ENCODE measurements at places on chromosomes 6 and 20.

DNA sequence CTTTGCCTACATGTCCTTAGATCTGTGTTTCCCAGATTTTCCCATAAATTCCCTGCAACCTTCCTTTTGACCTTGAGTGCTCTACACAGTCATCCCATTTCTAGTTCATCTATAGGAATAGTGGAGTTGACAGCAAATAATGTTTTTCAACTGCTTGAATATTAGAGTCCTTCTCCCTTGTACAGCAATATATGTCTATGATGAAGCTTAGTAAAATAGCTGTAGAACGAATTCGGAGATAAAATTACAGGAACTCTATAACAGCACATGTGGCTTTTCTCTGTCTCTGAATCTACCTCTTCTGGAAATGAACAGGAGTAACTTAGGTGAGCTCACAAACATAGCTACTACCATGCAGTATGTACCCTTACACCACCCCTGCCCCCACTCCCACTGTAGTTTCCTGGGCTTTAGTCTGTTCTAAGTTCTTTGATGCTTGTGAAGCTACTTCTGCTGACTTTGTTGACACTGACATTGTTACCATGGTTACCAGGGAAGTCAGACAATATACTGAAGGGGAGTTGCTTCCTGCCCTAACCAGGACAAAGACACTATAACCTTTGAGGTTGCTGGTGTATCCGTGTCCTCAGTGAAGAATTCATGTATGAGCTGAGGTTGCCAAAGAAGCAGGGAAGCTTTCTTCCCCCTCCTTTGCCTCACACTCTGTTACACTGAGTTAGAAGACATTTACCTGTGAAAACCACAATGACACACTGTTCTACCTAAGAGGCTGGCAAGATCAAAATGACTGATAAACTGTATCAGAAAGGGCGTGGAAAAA is 35.8 kb upstream of the SHLD1 start:
- peak; percentile 78 for DNase-seq

DNA sequence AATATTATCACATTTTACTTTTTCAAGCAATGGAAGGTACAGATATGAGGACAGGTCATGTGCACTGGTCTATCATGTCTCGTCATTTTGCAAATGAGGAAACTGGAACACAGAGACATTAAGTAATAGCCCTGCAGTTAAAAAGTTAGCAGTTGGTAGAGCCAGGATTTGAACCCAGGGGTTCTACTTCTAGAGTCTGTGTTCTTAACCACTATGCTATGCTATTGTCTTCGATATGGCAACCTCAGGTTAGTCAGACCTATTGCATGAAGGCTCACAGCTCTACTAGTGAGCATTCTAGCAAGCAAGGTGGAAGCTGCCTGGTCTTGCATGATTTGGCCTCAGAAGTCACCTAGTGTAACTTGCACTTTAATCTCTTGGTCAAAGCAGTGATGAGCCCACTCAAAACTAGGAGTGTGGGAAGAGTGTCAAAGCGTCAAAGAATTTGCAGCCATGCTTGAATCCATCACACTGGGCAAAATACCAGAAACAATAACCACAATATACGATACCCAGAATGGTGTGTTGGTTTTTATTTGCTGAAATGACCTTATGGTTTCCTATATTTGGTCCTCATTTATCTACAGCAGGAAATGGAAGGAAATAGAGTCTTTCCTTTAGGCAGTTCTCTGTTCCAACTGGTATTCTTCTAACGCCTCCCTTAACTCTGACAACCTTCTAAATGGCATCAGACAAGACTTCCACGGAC is 20.4 kb upstream of the BMP2 start:
- DNase-seq: no peak

- no peak for DNase-seq
Measured at GRCh38 chr6:37396571-37397180, 36.3 kb upstream of the CMTR1 start.

- DNase-seq: peak; percentile 19
Measured at GRCh38 chr6:140636908-140637402, 1262.5 kb upstream of the CITED2 start.

- no peak for DNase-seq
Measured at GRCh38 chr20:3901028-3901705, 12.0 kb downstream of the PANK2 start.

DNA sequence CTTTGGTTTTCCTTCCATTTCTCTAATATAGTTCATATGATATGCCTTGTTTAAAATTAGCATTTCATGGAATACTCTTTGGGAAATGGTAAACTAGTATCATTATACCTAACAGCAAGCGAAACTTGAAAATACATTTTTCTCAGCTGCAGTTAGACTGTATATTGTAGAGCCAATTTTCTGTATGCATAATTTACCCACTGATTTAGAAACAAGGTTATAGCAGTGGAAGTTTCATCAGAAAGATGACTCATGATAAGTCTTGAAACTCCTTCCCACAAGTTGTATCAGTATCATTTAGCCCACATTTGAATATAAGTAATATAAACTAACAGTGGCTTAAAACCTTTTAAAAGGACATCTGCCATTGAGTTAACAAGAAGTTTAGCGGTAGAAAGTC is 164.8 kb upstream of the BMP5 start:
- DNase-seq: no peak

DNA sequence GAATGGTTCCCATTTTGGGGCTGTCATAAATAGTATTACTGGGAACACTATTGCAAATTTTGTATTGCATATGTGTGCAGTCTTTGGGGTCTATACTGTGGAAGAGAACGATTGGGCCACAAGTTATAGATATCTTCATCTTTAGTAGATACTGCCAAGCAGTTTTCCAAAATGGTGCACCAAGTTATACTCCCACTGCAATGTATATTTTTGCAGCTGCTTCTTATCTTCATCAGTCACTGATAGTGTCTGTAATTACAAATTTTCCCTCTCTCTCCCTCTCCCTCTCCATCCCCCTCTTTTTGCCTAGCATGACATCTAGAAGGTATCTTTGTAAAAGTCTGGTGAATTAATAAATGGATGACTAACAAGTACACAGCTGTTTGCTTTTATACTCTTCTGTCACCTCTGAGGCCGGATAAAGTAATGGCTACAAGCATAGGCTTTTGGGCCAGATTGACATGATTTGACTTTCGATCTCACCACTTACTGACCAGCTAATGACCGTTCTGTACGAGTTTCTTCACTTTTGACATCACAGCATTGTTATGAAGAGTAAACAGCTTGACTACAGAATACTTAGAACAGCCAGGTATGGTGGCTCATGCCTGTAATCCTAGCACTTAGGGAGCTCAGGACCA is 113.3 kb upstream of the SLC2A12 start:
- DNase-seq: no peak
